IMR-90 (cell line): ENCODE measurements at places on chromosomes 6 and 20. TPM values are rescaled to one million over a fixed set of nuclear protein-coding genes. Genes with fewer than 3 reads are reported as not detected.

EYS gene
- total RNA-seq: under 0.01 TPM in 2 replicates

DLL1 gene
- under 0.01 TPM in 2 replicates for total RNA-seq

CDSN gene
- not detected in 2 replicates for total RNA-seq

SMLR1 gene
- total RNA-seq: not detected in 2 replicates

EFCAB8 gene
- not detected in 2 replicates for total RNA-seq

SYNCRIP gene
- total RNA-seq: 59.3 and 120 TPM in 2 replicates

SAMD10 gene
- 0.54 and 0.56 TPM in 2 replicates for total RNA-seq
